Bladder microvascular endothelial cell (primary cell): ENCODE measurements at places on chromosomes 11 and 22. TPM values are rescaled to one million over a fixed set of nuclear protein-coding genes. Genes with fewer than 3 reads are reported as not detected.

The KDM4E gene
- not detected in 2 replicates for total RNA-seq

The APOBEC3B gene
- total RNA-seq: 0.82 and 3.6 TPM in 2 replicates

The RGL4 gene
- not detected in 2 replicates for total RNA-seq

The THYN1 gene
- total RNA-seq: 49.2 and 49.7 TPM in 2 replicates

The SLC5A12 gene
- total RNA-seq: not detected in 2 replicates

The SMC1B gene
- total RNA-seq: under 0.01 TPM in 1 of 2 replicates, not detected in the other

The HBB gene
- total RNA-seq: not detected in 2 replicates
